Bronchial smooth muscle cell (primary cell): ENCODE measurements at places on chromosomes 5 and 9. TPM values are rescaled to one million over a fixed set of nuclear protein-coding genes. Genes with fewer than 3 reads are reported as not detected.

FREM1 gene
- 0.16 TPM in 1 of 2 replicates, not detected in the other for total RNA-seq

AQP7 gene
- 0.34 and 0.47 TPM in 2 replicates for total RNA-seq

CDC20B gene
- total RNA-seq: 0.09 TPM in 1 of 2 replicates, not detected in the other

SPINK7 gene
- total RNA-seq: not detected in 2 replicates

TSLP gene
- 2.5 and 15.9 TPM in 2 replicates for total RNA-seq

TLX3 gene
- total RNA-seq: not detected in 2 replicates

SH3GL2 gene
- not detected in 2 replicates for total RNA-seq

PRSS3 gene
- 25.2 and 47.3 TPM in 2 replicates for total RNA-seq

CCL27 gene
- 0.09 TPM in 1 of 2 replicates, not detected in the other for total RNA-seq

MAMDC4 gene
- total RNA-seq: 0.32 and 1.1 TPM in 2 replicates

LVRN gene
- total RNA-seq: 0.47 and 0.52 TPM in 2 replicates

LCN15 gene
- total RNA-seq: not detected in 2 replicates

IRX1 gene
- 0.09 TPM in 1 of 2 replicates, not detected in the other for total RNA-seq

GLRA1 gene
- not detected in 2 replicates for total RNA-seq

POLK gene
- total RNA-seq: 24.3 and 26.6 TPM in 2 replicates

OGN gene
- 43.5 and 59.9 TPM in 2 replicates for total RNA-seq

SHC3 gene
- total RNA-seq: 20.9 and 38.0 TPM in 2 replicates

OSMR gene
- total RNA-seq: 20.1 and 36.3 TPM in 2 replicates

RGS14 gene
- 3.4 and 6.3 TPM in 2 replicates for total RNA-seq

OLFM1 gene
- 1.1 and 4.5 TPM in 2 replicates for total RNA-seq

GPRIN1 gene
- total RNA-seq: 1.8 and 3.2 TPM in 2 replicates

DOK3 gene
- 1.1 TPM in 2 replicates for total RNA-seq

C9orf43 gene
- 0.16 and 0.26 TPM in 2 replicates for total RNA-seq

P4HA2 gene
- 199 and 465 TPM in 2 replicates for total RNA-seq

MAT2B gene
- total RNA-seq: 61.2 and 66.8 TPM in 2 replicates

HIGD2A gene
- 23.8 and 29.9 TPM in 2 replicates for total RNA-seq

TTC23L gene
- total RNA-seq: 0.16 and 0.52 TPM in 2 replicates

PALM2AKAP2 gene
- total RNA-seq: 1.9 and 3.0 TPM in 2 replicates

ARL14EPL gene
- total RNA-seq: 0.69 TPM in 1 of 2 replicates, not detected in the other

ENTPD2 gene
- under 0.01 TPM in 1 of 2 replicates, not detected in the other for total RNA-seq

NUTM2G gene
- under 0.01 TPM in 1 of 2 replicates, not detected in the other for total RNA-seq

SHB gene
- 9.8 and 11.5 TPM in 2 replicates for total RNA-seq

OR1J2 gene
- total RNA-seq: not detected in 2 replicates

TAF11L5 gene
- total RNA-seq: not detected in 2 replicates

TMEM232 gene
- 6.3 and 14.7 TPM in 2 replicates for total RNA-seq

HTR1A gene
- not detected in 2 replicates for total RNA-seq

ZDHHC11 gene
- total RNA-seq: 0.47 and 3.3 TPM in 2 replicates

TMEFF1 gene
- 1.3 and 2.3 TPM in 2 replicates for total RNA-seq

BNC2 gene
- total RNA-seq: 28.8 and 42.7 TPM in 2 replicates

CD14 gene
- 0.32 TPM in 1 of 2 replicates, not detected in the other for total RNA-seq

SLC45A2 gene
- total RNA-seq: under 0.01 TPM in 1 of 2 replicates, not detected in the other

CDX1 gene
- total RNA-seq: not detected in 2 replicates

SEPTIN8 gene
- total RNA-seq: 39.7 and 67.2 TPM in 2 replicates

ACO1 gene
- 62.3 and 70.9 TPM in 2 replicates for total RNA-seq

IFNA13 gene
- not detected in 2 replicates for total RNA-seq

PDCD1LG2 gene
- 1.9 and 2.7 TPM in 2 replicates for total RNA-seq

RASEF gene
- total RNA-seq: 0.16 TPM in 1 of 2 replicates, not detected in the other

ZFP37 gene
- 3.3 and 3.7 TPM in 2 replicates for total RNA-seq

SPINK13 gene
- not detected in 2 replicates for total RNA-seq

QRFP gene
- total RNA-seq: not detected in 2 replicates

C5orf46 gene
- 0.95 TPM in 1 of 2 replicates, not detected in the other for total RNA-seq

CARD6 gene
- total RNA-seq: 11.8 and 12.1 TPM in 2 replicates

PHF24 gene
- 0.09 and 0.16 TPM in 2 replicates for total RNA-seq
